Right lung (tissue), 10 donors: ENCODE measurements at places on chromosomes 7 and 10. TPM values are rescaled to one million over a fixed set of nuclear protein-coding genes. Genes with fewer than 3 reads are reported as not detected.

The TCTN3 gene
- 56.4 TPM for polyA plus RNA-seq

DNA sequence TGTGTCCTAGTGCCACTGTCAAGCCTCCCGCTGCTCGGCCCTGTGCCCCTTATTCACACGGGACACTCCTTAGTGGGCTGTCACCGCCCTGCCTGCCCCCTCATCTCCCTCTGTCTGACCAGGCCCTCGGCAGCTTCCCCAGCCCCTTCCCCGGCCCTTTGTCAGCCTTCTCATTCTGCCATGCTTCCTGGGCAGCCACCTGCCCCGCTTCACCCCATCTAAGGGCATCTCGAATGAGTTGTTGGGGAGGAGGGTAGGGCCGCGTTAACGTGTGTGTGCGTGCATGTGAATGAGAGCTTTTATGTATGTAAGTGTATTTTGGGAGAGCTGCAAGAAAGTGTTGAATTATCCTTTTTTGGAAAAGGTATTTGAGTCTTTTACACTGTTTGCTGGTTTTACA lies 49.7 kb downstream of the GTF2I start:
- no peak for DNase-seq

GRCh38 chr7:44105832-44106231 lies 1.7 kb downstream of the AEBP1 start:
- no peak for DNase-seq

GRCh38 chr7:155277385-155277994 lies 20.2 kb upstream of the INSIG1 start:
- no peak for DNase-seq

DNA sequence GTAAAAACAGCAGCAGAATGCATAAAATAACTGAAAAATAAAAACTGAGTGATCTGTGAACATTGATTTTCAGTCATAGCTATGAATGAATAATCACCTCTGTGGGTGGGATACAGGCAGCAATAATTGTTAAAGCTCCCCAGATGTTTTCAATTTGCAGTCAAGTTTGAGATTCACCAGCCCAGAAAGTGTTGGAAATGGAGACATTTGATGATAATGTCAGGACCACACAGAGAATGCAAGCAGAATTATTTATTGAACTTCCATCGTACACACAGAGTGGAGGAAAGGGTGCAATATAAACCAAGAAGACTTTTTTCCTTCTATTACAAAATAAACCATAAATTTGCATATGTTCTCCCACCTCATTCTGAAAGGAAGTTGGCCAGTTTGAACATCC lies 601.7 kb downstream of the ANKRD7 start:
- no peak for DNase-seq

DNA sequence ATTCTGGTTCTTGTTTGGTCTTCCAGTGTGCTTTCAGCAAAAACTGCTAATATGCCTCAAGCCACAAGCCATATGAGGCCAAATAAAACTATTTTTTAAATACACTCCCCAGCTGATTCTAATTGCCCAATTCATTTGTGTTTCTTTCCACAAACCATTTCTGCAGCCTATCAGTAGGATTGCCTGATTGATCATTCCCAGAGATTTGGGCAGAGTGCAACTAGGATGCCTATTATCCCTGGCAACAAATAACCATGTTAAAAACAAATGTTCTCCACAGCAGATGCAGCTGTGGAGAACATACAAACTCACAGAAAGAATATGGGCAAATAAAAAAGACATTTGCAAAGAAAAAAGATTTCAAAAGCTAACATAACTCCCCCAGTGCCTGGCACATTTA lies 76.9 kb upstream of the CAV2 start:
- no peak for DNase-seq

- DNase-seq, result no peak
Measured at GRCh38 chr10:71585564-71586290, 133.9 kb downstream of the C10orf105 start.

- no peak for DNase-seq
Measured at GRCh38 chr7:7427363-7427762, 108.3 kb downstream of the COL28A1 start.

GRCh38 chr7:95796617-95797016 lies 24.3 kb downstream of the DYNC1I1 start:
- DNase-seq, result no peak

The COL28A1 gene
- 2.0 TPM for polyA plus RNA-seq

- no peak for DNase-seq
Measured at GRCh38 chr7:85737426-85737825, 550.6 kb upstream of the SEMA3D start.

DNA sequence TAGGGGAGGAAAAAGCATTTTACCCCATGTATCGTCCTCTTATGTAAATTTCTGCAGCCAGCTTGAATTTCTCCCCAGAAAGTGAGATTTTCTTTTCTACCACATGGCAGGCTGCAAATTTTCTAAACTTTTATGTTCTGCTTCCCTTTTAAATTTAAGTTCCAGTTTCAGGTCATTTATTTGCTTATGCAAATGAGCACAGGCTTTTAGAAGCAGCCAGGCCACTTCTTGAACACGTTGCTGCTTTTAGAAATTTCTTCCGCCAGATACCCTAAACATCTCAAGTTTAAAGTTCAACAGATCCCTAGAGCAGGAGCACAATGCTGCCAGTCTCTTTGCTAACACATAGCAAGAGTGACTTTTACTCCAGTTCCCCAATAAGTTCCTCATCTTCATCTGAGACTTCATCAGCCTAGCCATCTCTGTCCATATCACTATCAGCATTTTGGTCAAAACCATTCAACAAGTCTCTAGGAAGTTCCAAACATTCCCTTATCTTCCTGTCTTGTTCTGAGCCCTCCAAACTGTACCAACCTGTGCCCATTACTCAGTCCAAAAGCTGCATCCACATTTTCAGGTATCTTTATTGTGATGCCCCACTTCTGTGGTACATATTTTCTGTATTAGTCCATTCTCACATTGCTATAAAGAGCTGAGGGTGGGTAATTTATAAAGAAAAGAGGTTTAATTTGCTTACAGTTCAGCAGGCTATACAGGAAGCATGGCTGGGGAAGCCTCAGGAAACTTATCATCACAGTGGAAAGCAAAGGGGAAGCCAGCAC lies 16.3 kb downstream of the EZH2 start:
- no peak for DNase-seq

DNA sequence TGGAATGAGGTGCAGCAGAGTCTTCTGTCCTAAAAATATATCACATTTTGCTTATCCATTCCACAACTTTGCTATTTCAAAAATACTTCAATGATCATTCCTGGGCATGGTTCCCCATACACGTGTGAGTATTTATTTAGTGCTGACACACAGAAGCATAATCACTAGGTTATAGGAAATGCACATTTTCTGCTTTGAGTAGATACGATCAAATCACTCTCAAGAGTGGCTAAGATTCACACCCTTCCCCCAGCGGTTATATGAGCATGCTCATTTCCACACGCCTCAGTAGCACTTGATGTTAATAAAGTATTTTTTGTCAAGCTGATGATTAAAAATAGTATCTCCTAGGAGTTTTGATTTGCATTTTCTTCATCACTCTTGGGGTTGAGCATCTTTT lies 93.5 kb upstream of the LRRC4 start:
- DNase-seq, result no peak

The MYOZ1 gene
- polyA plus RNA-seq, result 2.1 TPM

DNA sequence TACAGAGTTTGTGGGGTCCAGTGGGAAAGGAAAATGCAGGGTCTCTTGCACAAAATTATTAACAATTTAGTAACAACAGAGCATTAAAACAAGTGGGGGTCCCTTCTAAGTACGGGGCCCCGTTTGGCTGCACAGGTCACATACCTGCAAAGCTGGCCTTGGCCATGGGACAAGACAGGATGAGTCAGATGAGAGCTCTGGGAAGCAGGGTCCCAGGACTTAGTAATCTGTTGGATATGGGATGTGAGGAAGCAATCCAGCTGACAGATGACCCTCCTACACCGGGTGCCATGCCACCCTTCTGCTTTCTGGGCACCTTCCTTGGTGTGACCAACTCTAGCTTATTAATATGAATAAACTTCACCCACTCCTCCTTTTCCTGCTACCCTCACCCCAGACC lies 3.2 kb upstream of the DUSP5 start:
- no peak for DNase-seq

- DNase-seq, result no peak
Measured at GRCh38 chr7:4174451-4174850, 507.6 kb upstream of the FOXK1 start.

The RASSF4 gene
- 24.6 TPM for polyA plus RNA-seq

DNA sequence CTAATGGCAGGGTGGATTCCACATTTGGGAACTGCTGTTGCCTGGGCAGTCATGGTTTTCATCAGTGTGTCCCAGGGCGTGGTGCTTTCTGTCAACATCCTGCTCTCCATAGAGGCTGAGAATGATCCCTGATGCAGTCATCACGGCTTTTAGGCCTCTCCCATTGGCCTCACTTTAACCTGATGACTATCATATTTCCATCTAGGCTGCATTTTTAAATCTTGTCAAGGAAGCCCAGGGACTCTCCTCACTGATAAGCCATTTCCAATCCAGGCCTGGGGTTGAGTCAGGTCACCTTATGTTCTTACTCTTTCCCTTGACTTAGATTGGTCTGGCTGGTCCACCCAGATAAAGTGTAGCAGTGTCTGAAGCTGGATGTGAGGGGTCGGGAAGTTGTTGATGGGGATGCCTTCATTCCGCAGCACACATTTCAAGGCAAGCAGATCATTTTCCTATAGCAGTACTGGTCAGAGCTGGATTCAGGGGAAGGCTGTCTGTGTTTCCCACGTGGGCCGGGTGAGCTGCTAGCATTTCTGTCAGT lies 177.0 kb downstream of the AUTS2 start:
- no peak for DNase-seq

GRCh38 chr10:132541601-132542011 lies 4.0 kb downstream of the INPP5A start:
- no peak for DNase-seq

DNA sequence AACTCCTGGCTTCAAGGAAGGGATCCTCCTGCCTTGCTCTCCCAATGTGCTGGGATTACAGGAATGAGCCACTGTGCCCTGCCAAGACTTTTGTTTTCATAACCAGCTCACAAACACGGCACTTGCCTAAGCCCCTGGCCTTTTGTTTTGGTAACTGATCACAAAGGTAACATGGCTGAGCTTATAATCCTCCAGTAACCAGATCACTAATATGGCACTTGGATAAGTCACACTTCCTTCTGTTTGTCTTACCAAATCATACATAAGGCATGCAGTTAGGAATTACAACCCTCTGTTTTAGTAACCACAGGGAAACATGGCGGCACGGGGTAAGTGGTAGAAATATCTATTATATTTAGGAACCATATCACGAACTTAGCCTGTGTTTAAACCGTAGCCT lies 577.1 kb downstream of the CALN1 start:
- no peak for DNase-seq

GRCh38 chr10:11164551-11164802 lies 146.8 kb downstream of the CELF2 start:
- DNase-seq, result no peak

DNA sequence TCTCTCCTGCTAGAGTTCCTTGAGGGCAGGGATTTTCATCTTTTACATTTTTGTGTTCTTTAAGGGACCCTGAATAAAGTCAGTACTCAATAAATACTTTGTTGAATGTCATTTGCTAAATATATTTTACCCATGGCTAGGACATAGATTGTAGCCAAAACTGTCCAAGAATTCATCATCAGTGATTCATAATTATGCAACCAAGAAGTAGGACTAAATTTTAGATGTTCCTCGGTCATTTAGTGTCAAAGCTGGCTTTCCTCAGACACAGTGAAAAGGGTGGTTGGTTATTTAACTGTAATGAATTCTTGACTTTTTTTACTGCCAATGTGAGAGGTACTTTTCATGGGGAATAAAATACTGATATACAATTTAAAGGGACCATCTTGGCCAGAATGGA lies 3.3 kb downstream of the NUDT13 start:
- DNase-seq, result no peak

DNA sequence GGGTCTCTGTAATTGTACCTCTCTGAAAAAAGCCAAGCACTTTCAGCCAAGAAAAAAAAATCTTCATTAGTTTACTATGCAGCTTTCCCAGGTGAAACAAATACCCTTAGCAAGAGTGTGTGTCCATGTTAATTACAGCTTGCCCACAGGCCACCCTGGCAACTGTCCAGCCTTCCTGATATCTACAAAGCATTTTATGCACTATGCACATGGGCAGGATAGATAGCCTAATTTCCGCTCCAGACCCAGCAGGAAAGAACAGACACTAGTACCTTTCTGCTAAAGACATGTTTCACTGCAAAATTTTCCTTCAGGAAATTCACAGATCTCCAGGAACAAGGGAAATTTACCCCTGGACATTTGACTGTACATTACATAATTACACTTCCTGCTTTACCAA lies 24.4 kb downstream of the CACNA2D1 start:
- DNase-seq, result no peak

GRCh38 chr10:97509120-97509680 lies 10.5 kb downstream of the UBTD1 start:
- no peak for DNase-seq

The PIK3CG gene
- polyA plus RNA-seq, result 3.3 TPM

The SOSTDC1 gene
- polyA plus RNA-seq, result 42.6 TPM

The ACTL6B gene
- not detected for polyA plus RNA-seq

- no peak for DNase-seq
Measured at GRCh38 chr7:131326576-131326975, 1.1 kb upstream of the MKLN1 start.

GRCh38 chr7:79217468-79217867 lies 236.0 kb downstream of the MAGI2 start:
- no peak for DNase-seq

- no peak for DNase-seq
Measured at GRCh38 chr7:6558837-6559236, 7.6 kb upstream of the GRID2IP start.

The NODAL gene
- polyA plus RNA-seq, result 0.63 TPM

The AMPH gene
- polyA plus RNA-seq, result 11.4 TPM

DNA sequence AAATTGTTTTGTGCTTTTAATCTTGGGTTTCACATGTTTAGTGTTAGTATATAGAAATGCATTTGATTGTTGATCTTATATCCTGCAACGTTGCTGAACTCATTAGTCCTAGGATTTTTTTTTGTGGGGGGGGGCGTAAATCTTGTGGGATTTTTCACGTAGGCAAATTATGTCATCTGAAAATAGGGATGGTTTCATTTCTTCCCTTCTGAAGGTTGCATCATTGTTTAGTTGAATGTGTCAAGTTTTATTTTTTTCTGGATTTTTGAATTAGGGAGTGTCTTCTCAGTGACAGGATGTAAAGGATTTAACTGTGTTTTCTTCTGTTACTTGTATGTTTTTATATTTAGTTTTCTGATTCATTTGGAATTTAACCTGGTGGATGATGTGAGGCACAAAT lies 26.7 kb downstream of the MKLN1 start:
- DNase-seq, result no peak

GRCh38 chr7:137335814-137336213 lies 7.7 kb downstream of the PTN start:
- DNase-seq, result no peak

DNA sequence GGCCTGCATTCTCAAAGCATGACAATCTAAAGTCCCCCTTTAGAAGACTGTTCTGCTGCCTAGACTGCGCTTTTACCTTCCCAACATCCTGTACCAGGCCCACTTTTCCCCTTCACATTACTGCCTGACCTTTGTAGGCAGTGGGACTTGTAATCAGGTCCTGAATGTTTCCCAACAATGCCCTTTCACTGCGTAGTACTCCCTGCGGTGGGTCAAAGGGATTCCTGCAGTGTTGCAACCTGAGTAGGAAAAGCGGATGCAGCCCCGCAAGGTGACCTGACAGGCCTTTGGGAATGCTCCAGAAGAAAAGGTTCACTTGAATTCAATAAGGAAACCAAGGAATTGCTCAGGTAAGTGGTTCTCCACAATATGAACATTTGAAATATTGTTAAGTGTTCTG lies 4.9 kb upstream of the TCAF1 start:
- DNase-seq, result no peak
